ENCODE measurements at places on chromosomes 5 and 9.

DNA sequence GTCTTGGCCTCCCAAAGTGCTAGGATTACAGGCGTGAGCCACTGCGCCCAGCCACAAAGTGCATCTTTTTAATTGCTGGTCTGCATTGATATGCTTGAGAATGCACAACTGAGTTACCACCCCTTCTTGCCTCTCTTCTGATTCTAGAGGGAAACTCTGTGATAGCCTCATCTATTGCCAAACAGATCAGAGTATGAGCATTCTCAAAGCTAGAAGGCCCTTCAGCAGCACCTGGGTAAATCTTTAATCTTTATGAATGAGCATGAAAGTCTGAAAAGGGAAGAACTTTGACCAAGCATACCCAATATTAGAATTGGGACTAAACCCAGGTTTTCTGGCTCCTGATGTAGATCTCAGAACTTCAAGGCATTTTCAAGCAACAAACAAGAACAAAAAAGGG lies 298.3 kb upstream of the TNC start:
- DNase-seq, result no peak

GRCh38 chr5:18985171-18985758 lies 1002.7 kb downstream of the CDH18 start:
- no peak for DNase-seq

DNA sequence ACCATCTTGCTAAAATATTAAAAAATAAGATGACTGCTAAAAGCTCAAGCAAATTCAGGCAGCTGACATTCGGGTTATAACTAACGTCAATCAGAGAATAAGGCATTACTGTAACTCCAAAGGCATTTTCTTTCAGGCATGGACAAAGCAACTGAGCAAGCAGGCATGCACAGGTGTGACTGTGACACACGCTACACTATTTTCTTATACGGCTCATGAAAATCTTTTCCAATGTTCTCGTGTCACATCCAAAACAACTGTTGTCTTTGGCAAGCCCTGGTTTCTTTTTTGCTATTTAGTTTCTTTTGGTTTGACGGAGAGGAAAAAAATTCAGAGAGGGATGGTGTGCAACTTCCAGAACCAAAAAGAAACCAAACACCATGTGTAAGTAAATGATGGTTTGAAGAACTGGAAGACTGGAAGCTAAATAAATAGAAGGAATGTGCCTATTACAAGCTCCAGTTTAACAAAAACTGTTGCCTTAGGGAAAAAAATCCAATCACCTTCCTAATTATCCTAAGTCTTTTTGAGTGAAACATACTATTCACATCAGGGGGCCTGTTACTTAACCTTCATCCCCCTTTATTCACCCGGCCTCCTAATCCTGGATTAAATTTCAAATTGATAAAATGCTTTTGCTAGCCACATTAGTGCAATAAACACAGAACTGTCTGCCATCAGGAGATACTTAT lies 277.6 kb downstream of the PSAT1 start:
- no peak for DNase-seq

- no peak for DNase-seq
Observed at GRCh38 chr9:81804306-81804705, 115.0 kb upstream of the TLE1 start.

DNA sequence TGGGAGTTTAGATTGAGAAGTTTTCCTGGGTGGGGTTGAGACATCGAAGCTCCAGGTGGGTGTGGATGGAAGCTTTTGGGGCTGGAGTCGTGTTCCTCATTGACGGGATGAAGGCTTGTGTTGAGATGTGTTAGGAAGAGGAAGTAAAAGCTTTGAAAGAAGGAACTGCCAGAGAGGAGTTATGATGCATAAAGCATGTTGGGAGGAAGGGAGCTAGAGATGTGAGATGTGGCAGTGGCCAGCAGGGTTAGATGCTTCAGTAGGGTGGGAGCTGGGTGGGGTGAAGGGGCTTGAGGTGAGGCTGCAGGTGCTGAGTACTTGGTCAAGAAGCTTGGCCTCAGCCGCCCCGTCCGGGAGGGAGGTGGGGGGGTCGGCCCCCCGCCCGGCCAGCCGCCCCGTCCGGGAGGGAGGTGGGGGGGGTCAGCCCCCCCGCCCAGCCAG lies 56.7 kb downstream of the HSPA4 start:
- DNase-seq, result no peak

DNA sequence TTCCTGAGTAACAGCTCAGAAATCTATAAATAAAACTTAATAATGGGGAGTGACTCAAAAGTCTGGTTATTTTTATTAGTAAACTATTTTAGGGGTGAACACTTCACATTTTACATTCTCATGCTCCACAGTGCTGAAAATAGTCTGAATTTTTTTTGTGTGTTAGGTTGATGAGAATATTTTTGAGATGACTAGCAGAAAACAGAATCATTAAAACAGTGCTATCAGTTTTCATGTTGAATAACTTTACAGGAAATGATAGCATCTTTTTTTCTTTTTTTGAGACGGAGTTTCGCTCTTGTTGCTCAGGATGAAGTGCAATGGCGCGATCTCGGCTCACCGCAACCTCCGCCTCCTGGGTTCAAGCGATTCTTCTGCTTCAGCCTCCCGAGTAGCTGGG lies 60.3 kb downstream of the TMC1 start:
- no peak for DNase-seq

- no peak for DNase-seq
Observed at GRCh38 chr9:20473515-20474013, 148.7 kb downstream of the MLLT3 start.

- DNase-seq, result peak; percentile 58
Observed at GRCh38 chr5:504326-505154, 19.7 kb downstream of the SLC9A3 start.

DNA sequence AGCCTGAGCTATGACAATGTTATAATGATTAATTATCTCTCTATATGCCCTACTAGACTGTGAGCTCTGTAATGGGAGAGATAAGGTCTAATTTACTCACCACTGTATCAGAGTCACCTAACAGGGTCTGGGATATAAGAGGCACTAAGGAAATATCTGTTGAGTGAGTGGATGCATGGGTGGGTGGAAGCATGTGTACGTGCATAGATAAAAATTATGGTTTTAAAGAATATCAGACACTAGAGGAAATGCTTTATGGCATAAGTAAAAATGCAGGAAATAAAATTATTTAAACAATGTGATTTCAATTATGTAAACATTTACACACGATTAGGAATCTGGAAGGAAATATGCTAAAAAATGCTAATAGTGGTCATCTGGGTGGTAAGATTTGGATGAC lies 137.8 kb downstream of the SPOCK1 start:
- no peak for DNase-seq

- peak; percentile 56 for DNase-seq
Observed at GRCh38 chr5:38551030-38552017, 5.1 kb downstream of the LIFR start.

- DNase-seq, result no peak
Observed at GRCh38 chr5:38323645-38324295, 65.4 kb downstream of the EGFLAM start.

DNA sequence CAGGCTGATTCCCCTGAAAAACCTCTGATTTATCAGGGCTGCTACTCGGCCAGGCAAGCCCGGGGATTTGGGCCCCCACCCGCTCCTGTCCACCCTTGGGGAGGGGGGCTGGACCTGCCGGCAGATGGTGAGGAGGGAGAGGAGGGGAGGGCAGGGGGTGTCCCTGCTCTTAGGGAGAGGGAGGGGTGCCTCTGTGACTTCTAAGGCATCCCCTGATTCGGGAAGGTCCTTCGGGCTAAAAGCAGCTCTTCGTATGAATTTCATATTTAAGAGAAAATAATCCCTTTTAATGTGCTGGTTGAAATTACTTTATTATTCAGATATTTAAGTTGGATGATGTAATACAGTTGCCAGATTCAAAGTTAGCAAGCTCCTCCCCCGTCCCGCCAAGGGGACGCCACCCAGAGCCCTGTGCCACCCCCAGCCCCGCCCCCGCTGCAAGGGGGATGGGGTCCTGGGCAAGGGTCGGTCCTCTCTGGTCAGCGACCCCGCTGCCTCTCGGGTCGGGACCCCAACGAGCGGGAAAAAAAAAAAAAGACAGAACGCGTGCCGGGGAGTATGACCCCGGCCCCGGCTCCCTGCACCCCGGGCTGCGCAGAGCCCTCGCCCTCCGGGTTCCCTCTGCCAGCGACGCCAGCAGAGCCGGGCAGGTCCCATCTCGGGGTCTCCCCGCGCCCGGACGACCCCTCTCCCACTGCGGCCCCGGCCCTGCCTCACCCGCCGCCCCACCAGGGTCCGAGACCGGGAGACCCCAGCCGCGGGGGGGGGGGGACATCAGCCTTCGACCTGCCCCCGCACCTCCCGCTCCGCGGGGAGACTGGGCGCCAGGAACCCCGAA lies 12.4 kb downstream of the LHX3 start:
- no peak for DNase-seq

DNA sequence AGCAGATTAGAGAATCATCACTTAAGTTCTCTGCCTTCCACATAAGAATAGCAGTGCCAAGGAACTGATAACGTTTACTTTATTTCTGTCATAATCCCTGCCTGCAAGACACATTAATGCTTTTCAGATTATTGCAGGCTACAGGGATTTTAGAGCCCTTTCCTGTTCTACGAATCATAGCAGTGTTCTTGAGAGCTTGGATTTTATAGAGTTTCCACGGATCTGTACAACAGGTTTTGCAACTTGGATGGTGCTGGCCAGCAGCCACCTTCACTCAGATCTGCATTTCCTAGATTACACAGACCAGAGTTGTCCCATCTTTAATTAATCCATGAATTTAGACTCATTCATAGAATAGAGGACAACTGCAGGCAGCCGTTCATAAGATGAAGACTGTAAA lies 38.1 kb downstream of the SLC12A2 start:
- DNase-seq, result no peak

DNA sequence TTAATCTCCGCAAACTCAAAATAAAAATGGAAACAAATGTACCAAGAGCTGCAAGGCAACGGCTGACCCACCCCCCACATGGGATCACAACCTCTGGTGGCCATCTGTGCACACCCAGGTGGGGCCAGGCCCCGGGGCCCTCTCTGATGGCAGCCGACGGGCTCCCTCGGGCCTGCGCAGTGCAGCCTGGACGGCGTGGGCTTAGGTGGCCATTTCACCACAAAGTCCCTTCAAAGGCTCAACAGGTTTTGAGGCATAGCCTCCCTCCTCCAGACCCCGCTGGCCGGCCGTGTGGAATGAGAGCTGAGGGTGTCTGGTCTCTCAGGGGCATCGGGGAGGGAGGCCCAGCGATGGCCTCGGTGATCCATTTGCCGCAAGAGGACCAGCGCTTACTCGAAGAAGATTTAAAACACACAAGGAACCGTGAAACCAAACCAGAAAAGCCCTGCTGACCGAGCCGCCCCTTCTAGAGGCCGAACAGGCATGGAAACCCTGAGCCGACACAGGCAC lies 42.7 kb upstream of the CEP72 start:
- DNase-seq, result peak; percentile 6

DNA sequence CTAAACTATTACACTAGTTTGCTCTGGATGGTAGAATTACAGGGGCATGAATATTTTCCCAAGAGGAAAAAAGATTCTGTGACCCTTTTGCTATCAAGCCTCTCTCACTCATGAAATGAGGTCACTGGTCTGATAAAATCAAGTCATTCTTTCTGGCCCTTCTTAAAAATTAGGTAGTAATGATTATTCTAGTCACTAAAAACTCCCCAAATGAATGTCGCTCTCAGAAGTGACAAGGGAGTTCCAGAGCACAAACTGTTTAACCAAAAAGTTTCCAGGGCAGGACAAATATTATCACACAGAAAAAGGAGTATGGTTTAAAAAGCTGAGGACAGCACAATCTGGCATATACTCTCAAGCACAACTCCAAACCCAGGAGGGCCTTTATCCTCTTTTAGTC lies 12.5 kb downstream of the ERMP1 start:
- no peak for DNase-seq

- DNase-seq, result no peak
Observed at GRCh38 chr5:35404701-35405100, 174.4 kb upstream of the PRLR start.

- no peak for DNase-seq
Observed at GRCh38 chr5:61746831-61747575, 414.9 kb downstream of the ZSWIM6 start.

- DNase-seq, result peak; percentile 31
Observed at GRCh38 chr5:58708456-58708855, 125.6 kb downstream of the RAB3C start.

DNA sequence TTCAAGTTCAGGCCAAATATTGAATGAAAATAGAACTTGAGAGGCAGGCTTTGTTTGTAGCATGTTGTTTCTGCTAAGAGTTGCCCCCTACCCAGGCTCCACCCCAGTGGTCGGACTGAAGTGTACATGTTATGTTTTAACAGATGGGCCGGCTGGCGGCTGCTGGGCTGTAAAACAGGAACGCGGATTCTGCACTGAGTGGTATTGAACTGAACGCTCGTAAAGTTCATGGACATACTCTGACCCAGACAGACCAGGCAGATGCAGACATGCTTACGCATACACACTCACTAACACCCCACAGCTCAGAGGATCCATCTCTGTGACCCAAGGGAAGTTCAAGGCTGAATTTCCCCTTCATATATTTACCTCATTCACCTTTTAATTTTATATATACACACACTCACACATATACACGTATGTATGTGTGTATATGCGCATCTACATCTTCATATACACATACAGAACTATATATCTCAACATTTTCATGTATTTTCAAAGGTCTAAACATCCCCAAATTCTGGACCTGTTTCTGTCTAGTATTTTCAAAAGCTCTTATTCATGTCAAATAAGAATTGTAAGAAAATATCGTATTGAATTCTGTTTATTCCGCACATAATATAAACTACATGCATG lies 1.4 kb downstream of the MARCHF3 start:
- DNase-seq, result peak; percentile 45

DNA sequence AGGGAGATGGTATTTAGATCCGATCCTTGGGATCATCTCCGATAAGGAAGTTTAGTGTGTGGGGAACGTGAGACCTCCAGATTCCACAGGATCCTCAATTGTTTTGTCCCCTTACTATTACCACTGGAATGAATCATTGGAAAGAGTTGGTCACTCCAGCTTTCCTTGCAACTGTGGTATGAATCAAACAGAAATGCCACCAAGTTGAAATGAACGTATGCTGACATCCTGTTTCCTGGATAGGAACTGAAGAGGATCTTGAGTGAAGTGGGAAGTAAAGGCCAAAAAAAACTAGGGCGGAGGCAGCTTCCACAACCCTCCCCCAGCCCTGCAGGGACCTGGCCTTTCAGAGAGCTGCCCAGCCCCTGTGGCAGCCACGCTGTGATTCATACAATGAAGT lies 23.9 kb downstream of the IRX1 start:
- DNase-seq, result no peak

GRCh38 chr9:94526951-94527350 lies 27.9 kb upstream of the PCAT7 start:
- no peak for DNase-seq

DNA sequence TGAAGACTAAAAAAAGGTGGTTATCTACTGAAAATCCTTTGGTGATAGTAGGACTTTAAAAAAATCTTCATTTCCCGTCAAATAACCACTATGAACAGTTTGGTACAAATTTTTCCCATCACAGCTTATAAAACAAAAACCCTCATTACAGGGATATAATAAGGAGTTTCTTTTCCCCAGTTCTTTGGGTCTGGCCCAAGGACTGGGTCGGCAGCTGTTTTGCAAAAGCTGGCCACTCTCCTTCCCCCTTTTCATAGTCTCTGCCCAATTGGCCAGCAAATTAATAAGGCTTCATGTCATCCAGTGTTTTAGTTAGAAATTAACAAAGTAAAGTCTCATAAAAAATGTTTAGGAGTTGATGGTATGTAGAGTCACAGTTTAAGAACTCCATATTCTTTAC lies 47.0 kb upstream of the PDE8B start:
- DNase-seq, result no peak

All from BE2C (cell line).